Spleen (tissue), 13 donors: ENCODE measurements at places on chromosomes 3 and 15.

DNA sequence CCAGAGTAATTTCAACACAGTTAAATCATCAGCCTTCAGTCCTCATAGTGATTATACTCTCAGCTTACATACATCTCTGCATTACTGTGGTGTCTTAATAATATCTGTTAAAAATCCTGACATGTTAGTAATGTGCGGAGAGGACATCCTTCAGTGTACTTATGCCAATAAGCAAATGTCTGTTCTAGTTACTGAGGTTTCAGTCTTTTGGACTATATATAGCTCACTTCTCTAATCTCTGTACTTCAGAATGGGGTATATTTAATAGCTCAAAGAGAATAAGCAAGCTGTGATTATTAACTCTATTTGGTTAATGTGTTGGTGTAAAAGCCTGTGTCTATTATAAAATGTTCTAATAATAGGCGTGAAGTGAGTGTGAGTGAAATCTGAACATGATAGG lies 28.9 kb upstream of the OSTN start:
- DNase-seq, result no peak

DNA sequence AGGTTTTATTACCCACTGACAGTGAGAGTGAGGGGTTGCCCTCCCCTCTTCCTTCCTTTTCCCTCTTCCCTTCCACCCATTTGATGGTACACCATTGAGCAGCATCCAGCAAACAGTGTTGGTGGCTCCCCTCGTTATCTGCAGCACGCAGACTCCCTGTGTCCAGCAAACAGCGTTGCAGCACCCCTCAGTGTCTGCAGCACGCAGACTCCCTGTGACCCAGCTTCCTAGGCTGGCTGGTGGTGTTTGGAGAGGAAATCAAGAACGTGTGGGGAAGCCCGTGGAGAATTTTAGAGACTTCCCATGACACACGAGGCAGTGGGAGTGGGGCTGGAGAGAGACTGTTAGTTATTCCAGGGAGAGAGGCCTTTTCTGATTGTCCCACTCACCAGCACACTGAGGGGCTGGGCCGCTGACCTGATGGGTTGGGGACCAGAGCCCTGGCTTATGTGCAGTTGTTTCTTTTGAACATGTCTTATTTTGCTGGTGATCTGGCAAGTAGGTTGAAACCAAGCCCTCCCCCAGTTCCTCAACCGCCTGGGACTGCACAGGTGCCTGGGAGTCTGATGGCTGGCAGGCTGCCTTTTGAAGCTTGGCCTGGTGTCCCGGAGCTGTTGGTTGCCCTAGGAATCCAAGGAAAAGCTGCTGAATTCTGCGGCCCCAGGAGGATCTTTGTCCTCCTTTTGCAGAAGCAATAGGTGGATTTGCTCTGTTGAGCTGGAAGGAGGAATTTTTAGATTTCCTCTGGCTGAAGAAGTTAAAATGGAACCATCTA lies 19.0 kb downstream of the APBA2 start:
- DNase-seq, result peak; percentile 48

- DNase-seq, result peak; percentile 73
Observed at GRCh38 chr15:101332061-101332467, 37.0 kb upstream of the SNRPA1 start.

GRCh38 chr3:54173371-54173770 lies 51.0 kb downstream of the CACNA2D3 start:
- no peak for DNase-seq

- DNase-seq, result no peak
Observed at GRCh38 chr15:73398861-73399260, 30.1 kb upstream of the HCN4 start.
